ENCODE measurements at places on chromosomes 4 and X.

GRCh38 chr4:125049711-125050110, 265.0 kb upstream of the FAT4 start:
- DNase-seq: no peak

DNA sequence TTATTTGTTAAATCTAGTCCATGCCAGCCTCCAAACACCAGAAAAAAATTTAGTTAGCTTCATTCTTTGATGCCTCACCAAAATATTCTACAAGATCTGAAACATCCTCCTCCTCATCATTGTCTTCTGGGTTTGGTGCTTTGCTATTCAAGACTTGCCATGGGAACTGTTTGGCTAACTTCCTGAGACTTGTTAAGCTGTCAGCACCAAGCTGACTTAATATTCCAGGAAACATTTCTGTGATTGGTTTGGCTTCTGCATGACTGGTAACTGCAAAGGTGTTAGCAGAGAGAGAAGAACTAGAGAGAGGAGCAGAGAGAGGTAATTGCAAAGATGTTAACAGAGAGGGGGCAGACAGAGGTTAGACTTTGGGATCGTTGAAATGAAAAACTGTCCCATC, 101.3 kb downstream of the PALLD start:
- no peak for DNase-seq

DNA sequence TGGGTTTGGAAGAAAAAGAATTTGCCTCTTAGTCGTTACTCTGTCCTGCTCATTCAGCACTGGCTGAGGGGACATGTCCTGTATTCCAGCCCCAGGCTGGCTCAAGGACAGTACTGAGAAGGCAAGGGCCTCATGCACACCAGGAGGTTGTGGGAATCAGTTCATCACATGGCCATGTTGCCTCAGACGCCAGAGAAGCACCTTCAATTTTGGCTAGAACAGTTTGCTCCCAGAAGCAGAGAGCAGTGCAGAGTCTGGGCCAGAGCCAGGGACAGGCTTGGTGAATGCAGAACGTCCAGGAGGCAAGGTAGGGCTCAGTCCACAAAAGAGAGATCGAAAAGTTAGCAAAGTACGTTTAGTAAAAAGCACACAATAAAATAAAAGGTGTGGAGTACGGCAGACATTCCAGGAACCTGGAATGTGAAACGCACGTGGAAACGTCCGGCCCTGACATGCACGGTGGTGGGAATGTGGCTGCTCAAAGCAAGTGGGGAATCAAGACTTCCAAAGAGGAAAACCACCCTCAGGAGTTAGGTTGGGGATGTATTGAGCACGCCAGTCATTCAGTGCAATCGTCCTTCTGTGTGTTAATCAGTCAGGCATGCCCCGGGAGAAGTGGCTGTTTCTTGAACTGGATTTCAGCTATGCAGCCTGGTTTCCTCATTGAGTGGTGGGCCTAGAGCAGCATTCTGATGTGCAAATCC, 1.2 kb upstream of the SLC2A9 start:
- no peak for DNase-seq

GRCh38 chr4:15003401-15003890, 1.2 kb downstream of the CPEB2 start:
- DNase-seq: no peak

GRCh38 chr4:129821963-129822362, 726.0 kb downstream of the C4orf33 start:
- no peak for DNase-seq

DNA sequence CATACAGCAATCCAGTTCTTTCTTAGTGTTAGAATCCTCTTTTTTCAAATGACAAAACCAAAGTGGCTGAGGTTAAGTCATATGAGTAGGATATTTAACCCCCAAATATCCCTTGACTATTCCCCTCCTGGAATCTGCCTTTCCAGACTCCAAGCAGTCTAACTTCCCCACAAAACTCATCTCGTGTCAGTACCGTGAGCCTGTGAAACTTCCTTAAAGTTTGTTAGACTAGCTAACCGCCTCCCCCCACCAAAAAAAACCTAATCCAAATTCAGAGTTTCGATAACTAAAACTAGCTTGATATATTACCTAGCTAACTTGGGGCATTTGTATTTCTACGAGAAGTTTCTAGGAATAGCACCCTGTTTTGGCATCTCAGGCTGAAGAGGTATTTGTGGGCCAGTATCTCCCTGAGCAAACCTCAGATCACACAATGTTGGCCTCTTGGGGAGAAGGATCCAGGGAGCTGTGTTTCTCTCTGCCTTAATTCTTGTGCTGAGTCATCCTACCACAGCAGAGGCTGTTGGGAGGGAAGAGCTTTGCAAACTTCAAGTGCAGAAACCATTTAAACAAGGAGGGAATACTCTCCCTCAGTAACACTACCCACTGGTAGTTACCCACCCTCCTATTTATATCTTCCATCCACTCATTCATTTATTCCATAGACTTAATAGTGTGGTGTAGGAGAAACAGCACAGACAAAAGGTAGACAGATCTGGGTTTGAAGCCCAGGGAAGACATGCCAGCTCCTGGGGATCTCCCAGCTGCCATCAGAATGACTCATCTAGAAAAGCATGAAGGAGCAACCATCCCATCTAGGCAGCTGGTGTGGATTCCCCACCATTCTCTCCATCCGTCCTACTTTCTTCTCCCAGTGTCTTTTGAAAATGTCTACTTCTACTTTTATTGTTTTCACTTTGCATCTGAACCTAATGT, 39.3 kb upstream of the TXK start:
- no peak for DNase-seq

GRCh38 chr4:174865418-174865985, 36.5 kb upstream of the GLRA3 start:
- DNase-seq: no peak

- no peak for DNase-seq
Observed at GRCh38 chr4:21554500-21554899, 394.1 kb downstream of the KCNIP4 start.

GRCh38 chr4:30395902-30396301, 324.3 kb upstream of the PCDH7 start:
- DNase-seq: no peak

DNA sequence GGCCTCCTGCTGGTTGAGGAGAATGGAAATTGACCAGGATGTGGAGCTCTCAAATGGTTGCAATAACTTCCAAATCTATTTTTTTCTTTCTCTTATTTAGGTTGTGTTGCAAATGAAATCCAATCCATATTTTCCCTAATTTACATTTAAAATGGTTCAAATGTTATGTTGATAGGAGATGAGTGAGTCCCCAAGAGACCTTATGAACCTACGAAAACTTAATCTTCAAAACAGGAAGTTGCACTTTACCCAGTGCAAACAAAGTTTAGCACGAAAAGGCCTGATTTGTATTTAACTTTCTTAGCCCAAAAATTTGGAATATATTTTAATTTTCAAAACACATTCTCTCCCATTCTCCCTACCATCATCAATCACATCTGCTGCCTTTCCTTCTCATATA, 59.3 kb upstream of the NDP start:
- DNase-seq: no peak

DNA sequence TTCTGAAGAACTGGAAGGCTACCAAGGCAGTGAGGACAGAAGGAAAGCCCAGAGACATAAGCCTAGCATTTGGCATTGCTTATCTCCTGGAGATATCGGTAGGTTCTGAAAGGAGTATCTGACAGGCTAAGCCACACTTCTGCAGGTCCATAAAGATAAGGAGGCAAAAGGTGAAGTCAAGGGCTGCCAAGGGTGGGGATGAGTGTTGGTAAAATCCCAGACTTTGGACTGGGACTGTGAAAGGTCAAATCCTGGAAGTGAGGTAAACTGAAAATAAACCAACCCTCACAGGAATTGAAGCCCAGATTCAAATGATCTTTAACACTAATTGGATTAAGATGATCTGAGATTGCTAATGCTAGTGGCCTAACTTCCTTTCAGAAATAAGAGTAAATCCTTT, 27.4 kb downstream of the GK start:
- no peak for DNase-seq
